Stimulated activated CD8-positive, alpha-beta memory T cell treated with anti-CD3 and anti-CD28 coated beads, Interleukin-12 subunit alpha, Interleukin-12 subunit beta, amount 100 ng/mL, for 4 hours (primary cell): ENCODE measurements at places on chromosomes 4 and X.

- no peak for DNase-seq
Measured at GRCh38 chrX:44596277-44596676, 53.6 kb upstream of the FUNDC1 start.

DNA sequence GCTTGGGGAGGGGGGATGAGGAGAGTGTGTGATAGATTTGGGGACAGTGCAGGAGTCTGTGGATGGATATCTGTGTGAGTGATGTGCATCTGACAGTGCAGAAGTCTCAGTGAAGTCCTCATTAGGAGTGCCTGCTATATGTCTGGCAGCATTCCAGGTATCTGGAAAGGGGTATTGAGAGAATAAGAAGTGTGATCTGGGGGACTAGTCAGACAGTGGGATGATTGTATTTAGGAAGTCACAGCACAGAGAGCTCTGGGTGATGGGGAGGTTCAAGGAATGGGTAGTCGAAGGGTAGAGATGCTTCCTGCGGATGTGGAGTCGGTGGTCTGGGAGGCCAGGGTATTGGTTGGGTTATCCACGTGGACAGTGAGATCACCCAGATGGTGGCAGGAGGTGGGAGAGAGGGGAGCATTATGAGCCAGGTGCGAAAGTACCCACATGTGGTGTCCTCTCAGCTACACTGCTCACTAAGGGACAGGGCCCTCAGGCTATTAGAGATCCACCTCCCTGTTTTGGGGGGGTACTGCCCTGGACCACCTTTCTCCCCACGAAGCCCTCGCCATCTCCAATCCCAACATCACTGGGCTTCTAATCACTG, 9.8 kb downstream of the MAGED2 start:
- DNase-seq = no peak

DNA sequence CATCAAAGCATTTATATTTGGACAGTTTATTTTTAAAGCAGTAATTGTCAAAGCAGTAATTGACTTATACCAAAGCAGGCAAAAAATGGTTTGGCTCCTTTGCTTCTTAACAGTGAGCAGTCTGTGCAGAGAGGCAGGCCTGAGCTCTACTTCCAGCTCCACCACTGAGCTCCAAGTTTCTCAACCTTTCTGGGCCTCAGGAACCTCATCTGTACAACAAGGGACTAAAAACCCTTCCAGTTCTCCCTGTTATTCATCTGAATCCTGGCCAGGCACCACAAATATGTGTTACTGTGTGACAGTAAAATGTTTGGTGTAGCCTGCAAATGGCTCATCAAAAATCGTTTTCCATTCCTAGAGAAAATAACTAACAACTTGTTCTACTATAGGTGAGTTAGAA, 88.7 kb upstream of the TTC29 start:
- DNase-seq = no peak

- DNase-seq = no peak
Measured at GRCh38 chr4:122548452-122548851, 72.4 kb downstream of the IL21 start.

GRCh38 chr4:173074501-173074946, 94.1 kb upstream of the GALNT7 start:
- DNase-seq = no peak

GRCh38 chr4:176277162-176277904, 8.3 kb upstream of the ASB5 start:
- DNase-seq = no peak

DNA sequence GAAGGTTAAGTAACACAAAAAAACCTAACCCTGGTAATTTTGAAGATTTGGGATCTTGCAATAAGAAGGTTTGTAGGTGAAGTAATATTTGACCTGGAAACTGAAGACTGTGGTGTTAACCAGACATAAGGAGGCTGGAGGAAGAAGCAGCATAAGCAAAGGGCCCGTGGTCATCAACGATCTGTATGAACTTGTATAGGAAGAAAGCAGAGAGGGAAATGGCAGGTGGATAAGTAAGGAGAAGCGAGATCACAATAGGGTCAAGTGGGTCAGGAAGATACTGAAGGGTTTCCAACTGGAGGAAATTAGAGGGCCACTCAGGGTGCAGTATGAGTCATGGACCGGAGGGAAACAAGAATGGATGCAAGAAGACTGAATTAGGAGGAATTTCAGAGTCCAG, 103.8 kb upstream of the SORBS2 start:
- DNase-seq = no peak

- no peak for DNase-seq
Measured at GRCh38 chr4:26692014-26692726, 108.3 kb downstream of the TBC1D19 start.

DNA sequence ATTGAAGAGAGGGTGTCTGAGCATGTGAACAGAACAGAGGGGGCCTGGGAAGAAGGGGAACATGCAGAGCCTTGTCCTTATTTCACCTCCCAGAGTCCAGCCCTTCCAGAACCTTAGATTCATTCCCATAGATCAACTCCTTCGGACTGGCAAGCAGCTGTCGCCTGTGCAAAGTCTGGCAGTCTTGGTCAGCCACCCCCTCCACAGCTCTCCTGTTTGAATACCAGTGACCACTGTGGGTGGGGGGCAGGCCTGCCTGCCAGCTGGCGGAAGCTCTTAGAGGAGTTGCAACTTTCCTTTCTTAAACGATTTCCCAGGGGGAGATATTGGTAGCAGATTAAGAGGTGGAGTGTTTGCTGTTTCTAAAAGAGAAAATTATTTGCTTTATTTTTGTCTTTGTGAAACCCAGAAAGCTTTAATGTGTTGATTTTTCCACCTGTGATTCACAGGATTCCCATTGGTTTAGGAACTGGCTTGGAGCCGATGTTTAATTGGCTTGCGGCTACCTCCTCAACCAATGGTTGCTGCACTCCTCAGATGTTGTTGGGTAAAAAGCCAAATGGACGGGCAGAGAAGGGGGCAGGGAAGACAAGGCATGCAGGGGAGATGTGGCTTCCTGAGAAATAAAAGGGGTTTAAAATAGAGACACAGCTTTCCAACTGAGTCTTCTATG, 62.2 kb upstream of the PRPS1 start:
- DNase-seq = no peak

- no peak for DNase-seq
Measured at GRCh38 chr4:105622269-105622668, 69.8 kb downstream of the ARHGEF38 start.

DNA sequence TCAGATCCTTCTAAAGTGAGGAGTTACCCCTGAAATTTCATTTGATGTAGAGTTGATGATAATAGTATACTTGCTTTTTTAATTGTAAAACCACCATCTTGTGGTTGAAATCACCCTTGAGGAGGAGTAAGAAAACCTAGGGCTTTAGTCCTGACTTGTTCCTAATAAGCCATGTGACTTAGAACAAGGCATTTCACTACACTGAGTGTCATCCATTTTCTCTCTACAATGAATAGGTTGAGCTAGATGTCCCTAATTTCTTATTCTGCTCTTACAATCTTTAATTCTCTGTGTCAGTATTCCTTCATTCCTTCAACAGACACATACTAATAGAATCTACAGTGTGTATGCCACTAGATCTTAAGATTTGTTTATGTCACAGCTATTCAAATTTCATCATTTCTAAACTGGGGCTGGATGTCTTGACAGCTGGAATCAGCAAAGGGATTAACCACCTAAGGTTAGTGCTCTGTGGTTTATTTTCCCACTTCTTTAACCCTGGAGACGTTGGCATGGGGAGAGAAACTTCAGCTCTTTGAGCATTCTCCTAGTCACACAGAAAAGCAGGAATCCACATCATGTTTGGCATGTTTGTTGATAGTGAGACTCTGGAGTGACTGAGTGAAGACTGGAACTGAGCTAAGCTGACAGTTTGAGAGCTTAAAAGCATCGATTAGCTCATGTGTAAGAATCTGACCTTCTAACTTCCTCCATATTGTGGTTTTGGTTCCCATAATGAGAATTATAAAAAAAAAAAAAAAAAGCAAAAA, 246.3 kb downstream of the NDST4 start:
- no peak for DNase-seq

- no peak for DNase-seq
Measured at GRCh38 chrX:103531002-103531401, 11.7 kb upstream of the RAB40A start.

- no peak for DNase-seq
Measured at GRCh38 chr4:147355847-147356246, 125.0 kb upstream of the EDNRA start.

DNA sequence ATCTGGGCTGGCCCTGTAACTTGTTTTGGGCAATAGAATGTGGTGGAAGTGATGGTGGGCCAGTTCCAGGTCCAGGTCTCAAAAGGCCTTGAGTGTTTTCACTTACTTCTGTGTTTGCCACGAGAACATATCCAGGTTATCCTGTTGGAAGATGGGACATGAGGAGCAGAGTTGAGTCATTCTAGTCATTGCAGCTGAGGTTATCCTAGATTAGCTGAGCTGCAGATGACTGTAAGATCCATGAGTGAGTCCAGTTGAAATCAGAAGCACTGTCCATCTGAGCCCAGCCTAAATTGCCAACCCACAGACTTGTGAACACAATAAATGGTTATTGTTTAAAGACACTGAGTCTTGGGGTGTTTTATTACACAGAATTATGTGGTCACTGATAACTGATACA, 45.3 kb upstream of the RPS6KA3 start:
- no peak for DNase-seq

DNA sequence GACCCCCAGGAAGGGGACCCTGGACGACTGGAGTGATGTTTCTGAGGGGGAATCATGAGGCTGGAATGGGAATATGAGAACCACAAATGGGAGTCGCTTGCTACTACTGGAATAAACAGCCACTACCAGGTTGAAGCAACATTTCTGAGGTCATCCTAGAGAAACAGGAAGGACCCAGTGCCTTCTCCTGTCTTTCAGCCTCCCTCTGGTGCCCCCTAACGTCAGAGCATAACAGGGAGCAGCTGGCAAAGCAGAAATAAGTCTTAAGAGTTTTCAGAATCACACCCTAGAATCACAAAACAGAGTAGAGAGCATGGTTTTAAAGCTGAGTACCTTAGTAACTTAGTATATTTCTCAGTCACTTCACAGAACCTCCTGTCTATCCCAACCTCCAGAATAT, 347.8 kb upstream of the PITX2 start:
- DNase-seq = no peak

- DNase-seq = no peak
Measured at GRCh38 chrX:135060697-135061096, 8.8 kb upstream of the RTL8A start.

DNA sequence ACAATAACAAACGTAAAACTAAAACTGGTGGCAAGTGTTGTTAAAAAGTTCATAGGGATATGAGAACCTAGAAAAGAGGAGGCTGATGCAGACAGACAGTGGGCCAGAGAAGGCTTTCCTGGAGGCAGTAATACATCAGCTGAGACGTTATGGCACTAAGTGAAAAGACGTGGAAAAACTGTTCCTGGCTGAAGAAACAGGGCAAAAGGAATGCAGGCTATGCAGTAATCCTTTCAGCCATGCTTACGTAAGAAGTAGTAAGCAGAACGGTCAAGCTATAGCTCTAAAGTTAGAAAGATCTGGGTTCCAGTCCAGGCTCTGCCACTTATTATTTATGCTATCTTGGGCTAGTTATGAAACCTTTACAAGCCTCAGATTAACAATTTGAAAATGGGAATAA, 6.4 kb downstream of the LAMTOR3 start:
- no peak for DNase-seq

DNA sequence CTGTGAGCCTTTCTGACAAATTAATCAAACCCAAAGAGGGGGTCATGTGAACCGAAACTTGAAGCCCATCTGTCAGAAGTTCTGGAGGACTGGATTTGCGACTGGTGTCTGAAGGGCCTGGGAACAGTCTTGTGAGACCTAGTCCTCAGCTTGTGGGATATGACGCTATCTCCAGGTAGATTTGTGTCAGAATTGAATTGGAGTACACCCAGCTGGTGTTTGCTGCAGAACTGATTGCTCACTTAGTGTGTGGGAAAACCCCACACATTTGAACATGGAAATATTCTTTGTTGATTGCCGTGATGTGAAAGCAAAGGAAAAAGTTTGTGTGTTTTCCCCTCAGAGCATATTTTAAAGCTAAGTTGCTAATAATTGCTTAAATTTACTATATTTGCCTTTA, 30.3 kb upstream of the TMSB15B start:
- no peak for DNase-seq

DNA sequence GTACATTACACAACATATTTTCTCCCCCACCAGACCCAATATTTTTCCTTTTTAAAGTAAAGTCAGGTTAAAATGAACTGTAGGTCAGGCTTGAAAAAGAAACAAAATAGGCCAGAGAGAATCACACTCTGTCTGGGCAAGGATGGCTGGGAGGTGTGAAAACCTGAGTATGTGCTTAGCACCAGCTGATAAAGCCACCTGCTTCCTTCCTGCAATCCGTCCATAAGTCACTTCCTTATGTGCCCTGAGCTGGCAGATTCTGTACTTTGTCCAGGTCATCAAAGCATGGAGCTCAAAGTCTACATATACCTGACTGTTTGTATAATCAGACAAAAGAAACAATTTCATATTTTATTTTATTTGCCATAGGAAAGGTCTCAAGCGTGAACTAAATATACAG, 37.7 kb downstream of the ANTXR2 start:
- no peak for DNase-seq

GRCh38 chr4:21992330-21992729, 43.8 kb upstream of the KCNIP4 start:
- no peak for DNase-seq

- no peak for DNase-seq
Measured at GRCh38 chr4:143458966-143459365, 54.5 kb upstream of the SMARCA5 start.

DNA sequence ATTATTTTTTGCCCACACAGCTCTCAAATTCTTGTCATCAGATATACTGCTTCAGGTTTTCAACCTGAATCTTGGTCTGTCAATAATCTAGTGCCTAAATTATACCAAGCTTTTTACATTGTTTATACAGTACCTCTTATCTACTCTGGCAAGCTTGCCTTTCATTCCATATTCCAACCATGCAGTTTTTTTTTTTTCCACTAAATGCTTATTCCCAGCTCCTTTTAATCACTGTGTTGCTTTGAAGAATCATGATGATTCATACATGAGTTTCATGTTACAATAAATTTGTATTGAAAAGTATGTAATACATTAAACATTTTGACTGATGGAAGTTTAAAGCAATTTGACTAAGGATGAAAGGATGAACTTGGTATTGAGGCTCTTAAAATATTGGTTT, 949.0 kb downstream of the CCSER1 start:
- no peak for DNase-seq

DNA sequence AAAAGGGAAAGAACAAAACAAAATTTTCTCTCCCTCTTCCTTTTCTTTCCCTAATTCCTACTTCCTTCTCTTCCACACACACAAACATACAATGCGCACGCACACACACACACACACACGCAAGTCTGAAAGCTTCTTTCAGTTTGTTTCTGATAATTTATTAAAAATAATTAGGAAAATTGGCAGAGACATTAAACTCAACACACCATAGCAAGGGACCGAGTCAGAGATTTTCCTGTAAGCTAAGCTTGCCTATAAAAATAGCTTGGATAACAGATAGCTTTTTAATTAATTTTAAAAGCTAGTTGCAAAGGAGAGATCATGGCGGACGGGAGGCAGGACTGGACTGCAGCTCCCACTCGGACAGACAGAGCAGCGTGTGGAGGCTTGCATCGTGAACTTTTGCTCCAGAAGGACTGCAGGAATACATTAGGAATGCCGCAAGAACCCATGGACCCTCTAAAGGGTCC, 92.6 kb upstream of the MAPK10 start:
- no peak for DNase-seq
